NCI-H345 (cell line): ENCODE measurements at places on chromosomes 11 and 22.

DNA sequence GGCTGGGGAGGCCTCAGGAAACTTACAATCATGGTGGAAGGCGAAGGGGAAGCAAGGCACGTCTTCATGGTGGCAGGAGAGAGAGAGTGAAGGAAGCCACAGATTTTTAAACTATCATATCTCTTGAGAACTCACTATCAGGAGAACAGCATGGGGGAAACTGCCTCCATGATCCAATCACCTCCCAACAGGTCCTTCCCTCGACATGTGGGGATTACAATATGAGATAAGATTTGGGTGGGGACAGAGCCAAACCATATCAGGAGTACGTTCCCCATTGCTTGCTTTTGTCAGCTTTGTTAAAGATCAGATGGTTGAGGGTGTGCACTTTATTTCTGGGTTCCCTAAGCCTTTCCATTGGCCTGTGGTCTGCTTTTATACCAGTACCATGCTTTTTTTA lies 53.7 kb upstream of the E2F8 start:
- no peak for DNase-seq

DNA sequence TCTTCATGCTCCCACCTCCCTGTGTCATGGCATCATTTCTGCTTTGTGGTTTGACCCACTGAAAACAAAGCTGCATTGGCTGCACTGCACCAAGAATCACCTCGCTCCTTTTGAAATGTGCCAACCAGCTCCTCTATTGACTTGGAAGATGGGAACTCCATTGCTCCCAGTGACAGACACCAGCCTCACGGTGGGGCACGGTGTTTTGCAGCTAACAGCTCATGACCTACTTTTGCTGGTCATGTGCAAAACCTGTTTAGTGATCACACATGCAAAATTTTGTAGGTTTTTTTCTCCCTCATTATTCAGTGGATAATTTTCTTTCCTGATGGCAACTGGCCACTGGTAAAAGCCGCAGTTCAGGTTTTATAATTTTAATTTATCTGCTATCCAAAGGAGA lies 36.8 kb downstream of the ARFGAP2 start:
- no peak for DNase-seq

DNA sequence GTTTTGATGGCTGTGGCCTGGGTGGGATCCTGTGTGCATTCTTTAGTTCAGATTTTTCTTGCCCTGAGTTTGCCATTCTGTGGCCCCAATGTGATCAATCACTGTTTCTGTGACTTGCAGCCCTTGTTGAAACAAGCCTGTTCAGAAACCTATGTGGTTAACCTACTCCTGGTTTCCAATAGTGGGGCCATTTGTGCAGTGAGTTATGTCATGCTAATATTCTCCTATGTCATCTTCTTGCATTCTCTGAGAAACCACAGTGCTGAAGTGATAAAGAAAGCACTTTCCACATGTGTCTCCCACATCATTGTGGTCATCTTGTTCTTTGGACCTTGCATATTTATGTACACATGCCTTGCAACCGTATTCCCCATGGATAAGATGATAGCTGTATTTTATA lies 620 bp downstream of the OR4C16 start:
- no peak for DNase-seq

DNA sequence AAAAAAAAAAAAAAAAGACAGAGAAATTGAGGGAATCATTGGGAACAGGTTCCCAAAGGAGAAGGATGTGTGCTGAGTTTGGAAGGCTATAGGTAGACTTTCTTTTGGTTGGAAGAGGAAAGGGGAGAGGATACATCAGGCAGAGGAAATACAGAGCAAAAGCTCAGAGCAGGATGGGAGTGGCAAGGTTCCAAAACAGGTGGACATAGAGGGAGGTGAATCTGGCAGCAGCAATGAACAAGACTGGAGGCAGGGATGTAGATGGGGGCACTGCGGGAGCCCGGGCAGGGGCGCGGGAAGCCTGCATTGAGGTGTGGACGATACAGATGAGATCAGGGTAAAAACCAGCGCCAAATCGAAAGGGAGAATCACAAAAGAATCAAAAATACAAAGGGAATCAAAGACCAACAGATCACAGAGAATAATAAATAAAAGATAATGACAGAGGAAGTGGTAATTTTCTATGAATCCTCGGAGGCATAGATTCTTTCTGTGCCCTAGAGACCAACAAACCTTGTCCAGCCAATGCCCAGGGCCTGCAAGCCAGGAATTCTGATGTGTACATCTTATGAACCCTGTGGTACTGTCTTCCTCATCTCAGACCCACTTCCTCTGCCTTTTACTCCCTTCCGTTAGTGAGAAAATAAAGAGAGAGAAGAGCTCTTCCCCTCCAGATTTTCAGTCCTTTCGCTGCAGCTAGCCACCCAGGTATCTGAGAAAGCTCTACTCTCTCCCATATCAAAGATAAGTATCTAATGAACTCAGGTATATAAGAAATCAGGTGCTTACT lies 70.3 kb downstream of the SLC1A2 start:
- no peak for DNase-seq

DNA sequence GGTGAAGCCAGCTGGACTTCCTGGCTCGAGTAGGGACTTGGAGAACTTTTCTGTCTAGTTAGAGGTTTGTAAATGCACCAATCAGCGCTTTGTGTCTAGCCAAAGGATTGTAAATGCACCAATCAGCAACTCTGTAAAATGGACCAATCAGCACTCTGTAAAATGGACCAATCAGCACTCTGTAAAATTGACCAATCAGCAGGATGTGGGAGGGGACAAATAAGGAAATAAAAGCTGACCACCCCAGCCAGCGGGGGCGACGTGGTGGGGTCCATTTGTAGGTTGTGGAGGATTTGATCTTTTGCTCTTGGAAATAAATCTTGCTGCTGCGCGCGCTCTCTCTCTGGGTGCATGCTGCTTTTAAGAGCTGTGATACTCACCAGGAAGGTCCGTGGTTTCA lies 202.9 kb downstream of the MIAT start:
- no peak for DNase-seq

DNA sequence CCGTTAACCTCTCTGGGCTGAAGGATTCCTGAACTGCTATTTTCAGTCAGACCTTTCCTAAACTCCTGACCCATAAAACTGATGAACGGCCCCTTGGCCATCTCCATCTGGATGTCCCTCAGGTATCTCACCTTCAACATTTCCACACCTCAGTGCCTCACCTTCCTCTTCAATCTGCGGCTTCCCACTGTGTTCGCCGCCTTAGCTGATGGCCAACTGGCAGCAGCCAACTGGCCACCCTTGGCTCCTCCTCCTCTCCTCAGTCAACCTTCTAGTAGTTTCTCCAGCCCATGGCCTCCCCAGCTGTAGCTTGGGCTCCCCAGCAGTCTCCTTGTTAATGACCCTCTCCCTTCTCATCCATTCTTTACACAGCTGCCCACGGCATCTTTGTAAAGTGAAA lies 55.0 kb upstream of the PHOX2A start:
- no peak for DNase-seq

GRCh38 chr11:119924017-119924416 lies 195.0 kb upstream of the NECTIN1 start:
- no peak for DNase-seq

GRCh38 chr11:12629601-12630313 lies 44.5 kb upstream of the TEAD1 start:
- no peak for DNase-seq

GRCh38 chr11:74024261-74025029 lies 15.6 kb upstream of the UCP3 start:
- no peak for DNase-seq

- DNase-seq = no peak
Observed at GRCh38 chr22:20619045-20619892, 111.9 kb downstream of the MED15 start.

GRCh38 chr22:48093981-48094380 lies 1331.5 kb downstream of the TBC1D22A start:
- no peak for DNase-seq

DNA sequence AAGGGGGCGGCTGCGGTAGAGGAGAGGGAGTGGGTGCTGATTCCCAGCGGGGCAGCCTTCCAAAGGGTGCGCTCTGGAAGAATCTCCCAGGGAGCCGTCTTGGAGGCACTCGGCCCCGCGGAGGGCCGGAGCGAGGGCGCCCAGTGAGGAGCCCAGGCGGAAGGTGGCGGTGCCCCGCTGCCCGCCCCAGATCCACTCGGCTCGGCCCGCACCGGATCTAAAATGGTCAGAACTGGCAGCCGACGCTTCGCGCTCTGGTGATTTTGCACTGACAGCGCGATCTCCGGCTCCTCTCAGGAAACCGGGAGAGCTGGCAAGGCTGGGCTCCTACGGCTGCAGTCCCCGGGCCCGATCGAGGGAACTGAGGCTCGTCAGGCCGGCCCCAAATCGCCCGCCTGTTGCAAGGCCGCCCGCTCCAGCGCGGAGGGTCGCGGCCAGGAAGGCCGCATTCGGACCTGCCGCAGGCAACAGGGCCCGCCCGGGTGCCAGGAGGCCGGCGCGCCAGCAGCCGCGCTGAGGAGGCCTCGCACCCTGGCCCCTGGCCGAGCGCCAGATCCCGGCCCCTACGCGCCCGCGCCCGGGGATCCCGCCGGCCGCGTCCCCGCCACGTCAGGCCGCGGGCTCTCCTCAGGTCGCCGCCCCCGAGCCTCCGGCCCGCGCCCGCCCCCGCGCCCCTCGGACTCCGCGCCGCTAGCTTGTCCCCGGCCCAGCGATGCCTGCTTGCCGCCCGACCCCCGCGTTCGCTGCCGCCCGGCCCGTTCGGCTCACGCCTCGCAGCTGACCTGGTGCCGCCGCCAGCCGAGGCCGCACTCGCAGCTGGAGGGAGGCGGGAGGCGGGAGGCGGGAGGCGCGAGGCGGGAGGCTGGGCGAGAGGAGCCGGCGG lies at the start of gene KLHL22:
KLHL22 (minus strand) TSS at position 818 of the 883 bp plus-strand sequence. CDS start 6,584 bp downstream, outside the sequence.
- peak; percentile 50 for DNase-seq

GRCh38 chr11:112637876-112638275 lies 323.3 kb upstream of the NCAM1 start:
- DNase-seq = no peak

DNA sequence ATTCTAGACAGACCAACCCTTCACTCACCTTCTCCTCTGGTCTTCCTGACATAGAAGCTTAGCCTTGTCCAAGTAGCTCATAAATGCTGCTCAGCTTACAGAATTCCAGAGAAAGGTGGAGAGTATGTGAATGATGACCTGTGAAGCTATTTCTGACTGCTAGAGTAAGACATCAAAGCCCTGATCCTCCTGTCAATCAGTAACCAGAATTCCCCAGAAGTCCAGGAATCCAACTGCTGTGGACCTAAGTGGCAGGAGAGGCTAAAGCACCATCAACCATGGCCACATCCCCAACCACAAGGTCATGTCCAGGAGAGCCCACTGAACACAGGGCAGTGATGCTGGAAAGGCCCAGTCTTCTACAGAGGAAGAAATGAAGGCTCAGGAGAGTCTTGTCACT lies 2.6 kb downstream of the OR51G2 start:
- no peak for DNase-seq

GRCh38 chr11:128964463-128964930 lies 21.8 kb upstream of the TP53AIP1 start:
- no peak for DNase-seq

DNA sequence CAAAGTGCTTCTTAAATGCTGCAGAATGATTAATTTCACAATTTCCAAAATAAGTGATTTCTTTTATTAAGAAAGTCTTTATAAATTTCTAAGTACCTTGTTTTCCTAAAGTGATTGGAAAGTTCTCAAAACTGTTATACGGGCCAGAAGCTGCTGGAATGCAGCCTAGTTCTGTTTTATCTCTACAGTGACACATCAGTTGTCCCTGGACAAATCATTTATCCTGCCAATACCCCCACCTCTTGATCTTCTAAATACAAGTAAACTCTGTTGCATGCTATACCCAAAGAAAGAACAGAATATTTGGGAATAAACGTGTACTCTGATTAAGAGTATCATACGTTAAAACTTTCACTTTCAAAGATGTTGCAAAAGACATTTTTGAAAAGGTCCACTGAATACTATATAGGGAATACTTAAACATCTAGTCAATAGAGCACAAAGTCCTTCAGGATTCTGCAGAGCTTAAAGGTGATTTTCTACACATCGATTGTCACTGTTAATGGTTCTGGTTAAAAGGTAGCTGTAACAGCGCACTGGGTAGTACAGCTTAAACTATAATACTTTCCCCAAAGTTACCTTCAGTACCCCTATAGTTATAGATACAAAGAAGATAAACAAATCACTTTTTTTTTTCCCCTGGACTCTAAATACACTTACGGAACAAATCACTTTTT lies 92.1 kb upstream of the APOA1 start:
- no peak for DNase-seq

GRCh38 chr11:58923300-58923788 lies 15.9 kb upstream of the GLYATL1 start:
- peak; percentile 35 for DNase-seq

DNA sequence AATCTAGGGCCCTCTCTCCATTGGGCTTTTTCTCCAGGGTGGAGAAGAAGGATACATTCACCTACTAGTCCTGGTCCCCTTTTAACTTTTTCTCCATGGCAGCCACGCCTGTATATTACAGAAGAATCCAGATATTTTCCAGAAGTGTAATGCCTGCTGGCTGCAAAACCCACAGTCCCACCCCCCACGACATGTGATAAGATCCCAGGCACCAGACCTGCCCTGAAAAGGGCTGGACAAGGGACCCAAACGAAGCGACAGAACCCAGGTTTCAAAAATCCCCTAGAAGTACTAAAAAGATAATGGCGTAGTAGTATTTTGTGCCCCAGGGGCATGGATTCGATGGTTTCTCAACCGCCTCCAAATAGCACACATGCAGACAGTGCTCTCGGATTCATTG lies 2.8 kb downstream of the WT1 start:
- no peak for DNase-seq

DNA sequence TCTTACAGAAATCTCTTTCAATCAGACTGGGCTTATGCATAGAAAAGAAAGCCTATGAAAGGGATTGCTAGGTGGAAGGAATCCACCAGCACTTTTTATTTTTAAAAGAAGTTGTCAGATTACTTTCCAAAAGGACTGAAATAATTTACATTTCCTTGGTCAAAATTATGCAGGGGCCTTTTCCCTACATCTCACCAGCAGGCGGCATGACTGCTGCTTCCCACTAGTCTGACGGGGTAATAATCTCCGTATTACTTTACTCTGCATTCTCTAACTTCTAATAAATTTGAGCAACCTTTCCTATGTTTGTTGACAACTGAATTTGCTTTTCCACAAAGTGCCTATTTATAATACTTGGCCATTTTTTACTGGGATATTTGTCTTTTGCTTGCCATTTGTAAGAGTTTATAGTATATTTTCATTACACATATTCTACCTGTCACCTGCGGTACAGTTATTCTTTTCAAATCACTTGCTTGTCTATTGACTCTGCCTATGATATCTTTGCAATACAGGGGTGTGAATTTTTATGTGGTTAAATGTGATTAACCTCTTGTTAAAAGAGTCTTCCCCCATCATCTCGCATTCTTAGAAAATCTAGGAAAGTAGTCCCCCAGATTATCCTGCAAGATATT lies 51.9 kb upstream of the USP47 start:
- DNase-seq = no peak

GRCh38 chr22:29732883-29733282 lies 13.1 kb downstream of the CABP7 start:
- DNase-seq = no peak

- no peak for DNase-seq
Observed at GRCh38 chr11:80182901-80183300, 742.1 kb upstream of the TENM4 start.

DNA sequence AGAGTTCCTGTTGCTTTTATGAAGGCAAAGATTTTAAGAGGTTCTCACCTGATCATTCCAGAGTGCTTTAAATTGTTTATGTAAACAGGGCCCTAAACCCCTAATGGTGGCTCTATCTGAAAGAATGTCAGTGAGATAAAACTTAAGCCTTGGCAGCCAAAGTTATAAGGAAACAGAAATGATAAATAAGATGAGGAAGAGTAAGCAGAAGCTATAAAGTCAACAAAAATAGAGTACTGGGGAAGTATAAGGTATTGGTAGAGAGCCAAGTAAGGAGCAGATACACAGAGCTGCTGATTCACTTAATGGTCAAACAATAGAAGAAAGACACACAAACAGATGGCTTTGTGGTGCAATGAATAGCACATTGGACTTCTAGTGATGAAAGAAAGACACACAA lies 37.9 kb downstream of the TMPRSS5 start:
- no peak for DNase-seq
